ENCODE measurements at places on chromosomes 16 and 17.

DNA sequence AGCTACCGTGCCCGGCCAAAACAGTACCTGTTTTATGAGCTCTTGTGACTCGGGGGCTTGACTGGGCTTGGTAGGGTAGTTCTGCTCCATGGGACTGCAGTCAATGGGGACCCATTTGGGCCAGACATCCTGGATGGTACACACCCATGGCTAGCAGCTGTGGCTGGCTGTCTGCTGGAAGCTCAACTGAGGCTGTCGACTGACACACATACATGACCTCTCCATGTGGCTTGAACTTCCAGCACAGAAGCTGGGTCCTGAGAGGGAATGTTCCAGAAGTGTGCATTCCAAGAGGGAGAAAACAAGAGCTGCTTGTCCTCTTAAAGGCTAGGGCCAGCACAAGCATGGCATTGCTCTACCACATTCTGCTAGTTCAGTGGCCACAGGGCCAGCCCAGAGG lies 14.9 kb upstream of the NKD1 start:
- DNase-seq, result no peak

DNA sequence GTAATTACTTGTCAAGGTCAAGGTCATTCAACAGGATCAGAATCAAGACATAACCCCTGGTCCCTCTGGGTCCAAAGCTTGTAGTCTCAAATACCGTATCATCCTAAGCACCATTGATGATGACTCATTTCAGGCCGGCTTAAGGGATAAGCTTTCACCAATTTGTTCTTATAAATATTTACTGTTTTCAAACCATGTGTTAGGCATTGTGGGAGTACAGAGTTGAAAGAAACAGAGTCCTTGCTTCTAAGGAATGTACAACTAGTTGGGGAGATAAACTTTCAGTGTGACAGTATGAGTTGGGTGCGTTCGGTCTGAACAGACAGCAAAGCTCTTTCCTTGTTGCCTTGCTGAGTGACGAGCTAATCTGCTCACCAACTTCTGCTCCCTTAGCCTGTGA lies 183.5 kb upstream of the MAF start:
- DNase-seq, result no peak

GRCh38 chr16:15876503-15876902 lies 11.9 kb downstream of the CEP20 start:
- no peak for DNase-seq

DNA sequence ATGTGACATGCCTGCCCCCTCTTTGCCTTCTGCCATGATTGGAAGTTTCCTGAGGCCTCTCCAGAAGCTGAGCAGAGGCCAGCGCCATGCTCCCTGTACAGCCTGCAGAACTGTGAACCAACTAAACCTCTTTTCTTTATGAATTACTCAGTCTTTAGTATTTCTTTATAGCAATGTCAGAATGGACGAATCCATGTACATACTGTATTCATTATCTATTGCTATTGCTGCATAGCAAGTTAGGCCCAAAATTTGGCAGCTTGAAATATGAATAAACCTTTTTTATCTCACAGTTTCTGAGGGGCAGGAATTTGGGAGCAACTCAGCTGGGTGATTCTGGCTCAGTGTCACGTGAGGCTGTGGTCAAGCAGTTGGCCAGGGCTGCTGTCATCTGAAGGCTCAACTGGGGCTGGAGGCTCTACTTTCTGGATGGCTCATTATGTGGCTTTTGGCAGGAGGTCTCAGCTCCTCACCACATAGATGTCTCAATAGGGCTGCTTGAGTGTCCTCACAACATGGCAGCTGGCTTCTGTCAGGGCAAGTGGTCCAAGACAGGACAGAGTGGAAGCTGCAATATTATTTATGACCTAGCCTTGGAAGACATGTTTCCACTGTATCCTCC lies 40.0 kb downstream of the SOCS1 start:
- no peak for DNase-seq

GRCh38 chr17:60139438-60140285 lies 10.1 kb upstream of the CA4 start:
- DNase-seq, result peak; percentile 36

- DNase-seq, result no peak
These were observed 87.9 kb upstream of the TOB1 start for GRCh38 chr17:50953831-50954601.

GRCh38 chr16:50316848-50317630 lies 50.7 kb downstream of the ADCY7 start:
- no peak for DNase-seq
